Ovary (tissue), 10 donors: ENCODE measurements at places on chromosomes 5 and 9. TPM values are rescaled to one million over a fixed set of nuclear protein-coding genes. Genes with fewer than 3 reads are reported as not detected.
A peak's percentile ranks its signal among the peaks of the same experiment; 100 is the strongest.

DNA sequence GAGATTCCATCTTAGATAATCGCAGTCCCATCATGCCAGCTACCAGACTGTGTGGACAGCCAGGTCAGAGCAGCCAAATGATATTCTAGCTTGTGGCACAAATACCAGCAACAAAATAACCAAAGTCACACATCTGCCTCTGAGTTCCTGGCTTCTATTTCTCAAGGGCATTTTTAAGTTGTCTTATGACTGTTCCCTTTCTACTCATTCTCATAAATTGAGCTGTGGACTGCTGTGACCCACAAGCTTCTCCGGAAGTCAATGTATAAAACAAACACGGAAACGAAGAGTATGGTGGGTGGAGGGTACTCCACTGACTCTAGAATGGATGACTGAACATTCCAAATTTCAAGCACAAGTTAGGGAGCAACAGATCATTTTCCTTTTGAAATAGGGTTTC lies 43.9 kb downstream of the PDCD1LG2 start:
- no peak for DNase-seq

DNA sequence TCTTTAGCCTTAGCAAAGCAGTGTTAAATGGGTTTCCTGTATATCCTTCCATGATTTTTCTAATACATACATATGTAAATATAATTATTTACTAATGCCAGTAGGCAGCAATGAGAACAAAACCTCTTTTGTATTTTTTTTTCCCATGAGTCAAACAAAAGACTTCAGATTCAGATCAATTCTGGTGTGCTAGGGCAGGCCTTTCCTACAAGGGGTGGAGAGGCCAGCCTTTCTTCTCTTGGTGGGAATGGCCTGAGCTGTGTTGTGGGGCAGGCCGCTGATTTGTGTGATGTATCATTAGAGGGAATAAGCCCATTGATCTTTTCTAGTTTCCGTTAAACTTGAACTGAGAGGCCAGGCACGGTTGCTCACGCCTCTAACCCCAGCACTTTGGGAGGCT lies 115.5 kb upstream of the DMRT1 start:
- no peak for DNase-seq

- DNase-seq, result no peak
These were observed 174.9 kb upstream of the ADCY2 start for GRCh38 chr5:7221041-7221440.

DNA sequence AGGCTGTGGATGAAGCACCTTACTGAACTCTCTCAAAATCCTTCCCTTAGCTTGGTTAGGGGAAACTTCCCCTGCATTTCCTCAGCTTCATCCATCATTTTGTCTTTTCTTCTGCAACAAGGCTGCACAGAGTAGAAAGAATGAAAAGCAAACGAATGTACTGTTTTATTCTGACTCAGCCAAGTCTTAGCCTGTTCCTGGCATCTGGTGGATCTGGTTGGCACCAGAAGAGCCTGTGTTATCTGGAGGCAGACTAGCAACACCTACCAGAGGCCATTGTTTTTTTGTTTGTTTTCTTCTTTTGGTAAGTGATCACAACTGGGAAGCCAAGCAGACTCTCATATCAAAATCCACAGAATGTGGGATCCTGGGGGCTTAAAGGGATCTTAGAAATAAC lies 200.7 kb downstream of the FANCC start:
- DNase-seq, result no peak

GRCh38 chr9:128946571-128947276 lies 679 bp downstream of the DOLK start:
- peak; percentile 33 for DNase-seq

The PCDHGA3 gene
- 2.9 TPM for polyA plus RNA-seq

The WDR38 gene
- not detected for polyA plus RNA-seq

The NUDCD2 gene
- 9.5 TPM for polyA plus RNA-seq
